ENCODE measurements at places on chromosomes 6 and 20. TPM values are rescaled to one million over a fixed set of nuclear protein-coding genes. Genes with fewer than 3 reads are reported as not detected.

FOXQ1 gene
- total RNA-seq: 11.7 TPM

SMPDL3A gene
- 1.8 TPM for total RNA-seq

SOX4 gene
- total RNA-seq: 71.9 TPM

- H3K4me3 ChIP-seq: no peak overlapping the region
- no peaks in the 10 kb centered on the region for H3K36me3 ChIP-seq
- no peaks in the 10 kb centered on the region for H3K27me3 ChIP-seq
Measured at GRCh38 chr6:118316796-118317384, 231.2 kb upstream of the PLN start.

DNA sequence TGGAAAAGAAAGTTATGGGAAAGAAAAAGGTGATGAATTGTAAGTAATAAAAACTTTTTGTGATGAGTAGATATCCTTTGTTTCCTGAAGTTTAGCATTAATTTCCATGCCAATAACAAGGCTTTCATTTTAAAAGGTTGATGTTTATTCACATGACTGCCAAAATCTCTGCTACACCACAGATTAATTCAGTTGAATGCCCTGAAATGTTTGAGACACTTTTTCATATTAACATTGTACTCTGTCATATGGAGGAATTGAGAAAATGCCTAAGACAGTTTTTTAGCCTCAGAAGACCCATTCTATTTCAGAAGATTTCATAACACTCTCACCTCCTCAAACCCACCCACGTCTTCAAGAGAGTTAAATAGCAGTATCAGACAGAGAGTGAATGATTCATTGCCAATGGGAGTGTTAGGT, 115.5 kb downstream of the ADGRG6 start:
- H3K27me3 ChIP-seq: no peaks in the 10 kb centered on the region
- peaks cover 63% of the 10 kb centered on the region for H3K36me3 ChIP-seq
- H3K4me3 ChIP-seq: no peak overlapping the region
- peaks cover 24% of the 10 kb centered on the region for H3K4me1 ChIP-seq
- no peak for DNase-seq
- 0 out of 2 replicates have a peak overlapping the region, but pooled peaks have one; percentile 39 for H3K27ac ChIP-seq

DNA sequence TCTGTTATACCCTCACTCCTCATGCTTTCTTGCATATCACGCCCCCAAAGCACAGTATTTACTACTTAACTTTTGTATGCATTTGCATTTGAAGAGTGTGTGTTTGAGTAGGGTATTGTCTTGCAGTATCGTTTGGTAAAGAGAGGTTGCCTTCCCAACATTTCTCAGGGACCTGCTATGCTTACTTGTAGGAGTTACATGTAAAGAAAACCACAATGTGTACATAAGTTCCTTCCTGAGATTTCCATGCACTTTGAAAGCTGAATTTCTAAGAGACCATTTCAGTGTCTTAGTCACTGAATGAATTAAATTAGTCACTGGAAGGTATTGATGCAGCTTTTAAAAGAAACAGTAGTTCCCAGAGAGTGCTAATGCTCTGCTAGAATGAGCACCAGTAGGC, 159.3 kb upstream of the LAMA2 start:
- no peak overlapping the region for H3K4me3 ChIP-seq
- no peaks in the 10 kb centered on the region for H3K27me3 ChIP-seq
- no peaks in the 10 kb centered on the region for H3K36me3 ChIP-seq
- no peak for DNase-seq
- no peaks in the 10 kb centered on the region for H3K4me1 ChIP-seq

- no peak for DNase-seq
- no peak overlapping the region for H3K4me3 ChIP-seq
- H3K36me3 ChIP-seq: no peaks in the 10 kb centered on the region
- no peaks in the 10 kb centered on the region for H3K4me1 ChIP-seq
Measured at GRCh38 chr6:119071576-119071975, 6.9 kb downstream of the FAM184A start.
